ENCODE measurements at places on chromosomes 7 and 10.

GRCh38 chr7:140677496-140677895, 4.8 kb downstream of the ADCK2 start:
- no peak for DNase-seq

- DNase-seq = no peak
These were observed at the start of gene AIFM2 for GRCh38 chr10:70132098-70133029. TSS of gene AIFM2 (minus strand) at chr10:70132825. CDS start at chr10:70124084, 8,741 bp downstream.

- DNase-seq = no peak
These were observed 175.1 kb downstream of the COBL start for GRCh38 chr7:51141451-51142003.

- DNase-seq = no peak
These were observed 125.7 kb upstream of the NEBL start for GRCh38 chr10:21022821-21023220.

- DNase-seq = no peak
These were observed 1.2 kb downstream of the CACUL1 start for GRCh38 chr10:118753331-118754228.

GRCh38 chr7:108409146-108409545, 47.1 kb downstream of the NRCAM start:
- DNase-seq = no peak

DNA sequence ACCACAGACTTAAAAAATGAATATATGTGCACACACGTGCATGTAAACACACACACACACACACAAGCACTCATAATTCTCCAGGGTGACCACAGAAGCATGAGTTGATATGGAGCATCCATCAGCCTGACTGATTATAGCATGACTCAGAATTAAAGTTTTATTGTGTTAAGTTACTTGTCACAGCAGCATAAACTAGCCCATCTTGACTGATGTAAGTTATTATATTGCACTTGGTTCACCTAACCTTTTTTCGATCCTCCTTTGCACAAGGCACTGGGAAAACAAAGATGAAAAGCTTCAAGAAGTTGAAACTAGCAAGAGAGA, 18.8 kb upstream of the SLC35G1 start:
- no peak for DNase-seq

Data from head of caudate nucleus (tissue), 42 donors.